ENCODE measurements at places on chromosomes 7 and 10.

DNA sequence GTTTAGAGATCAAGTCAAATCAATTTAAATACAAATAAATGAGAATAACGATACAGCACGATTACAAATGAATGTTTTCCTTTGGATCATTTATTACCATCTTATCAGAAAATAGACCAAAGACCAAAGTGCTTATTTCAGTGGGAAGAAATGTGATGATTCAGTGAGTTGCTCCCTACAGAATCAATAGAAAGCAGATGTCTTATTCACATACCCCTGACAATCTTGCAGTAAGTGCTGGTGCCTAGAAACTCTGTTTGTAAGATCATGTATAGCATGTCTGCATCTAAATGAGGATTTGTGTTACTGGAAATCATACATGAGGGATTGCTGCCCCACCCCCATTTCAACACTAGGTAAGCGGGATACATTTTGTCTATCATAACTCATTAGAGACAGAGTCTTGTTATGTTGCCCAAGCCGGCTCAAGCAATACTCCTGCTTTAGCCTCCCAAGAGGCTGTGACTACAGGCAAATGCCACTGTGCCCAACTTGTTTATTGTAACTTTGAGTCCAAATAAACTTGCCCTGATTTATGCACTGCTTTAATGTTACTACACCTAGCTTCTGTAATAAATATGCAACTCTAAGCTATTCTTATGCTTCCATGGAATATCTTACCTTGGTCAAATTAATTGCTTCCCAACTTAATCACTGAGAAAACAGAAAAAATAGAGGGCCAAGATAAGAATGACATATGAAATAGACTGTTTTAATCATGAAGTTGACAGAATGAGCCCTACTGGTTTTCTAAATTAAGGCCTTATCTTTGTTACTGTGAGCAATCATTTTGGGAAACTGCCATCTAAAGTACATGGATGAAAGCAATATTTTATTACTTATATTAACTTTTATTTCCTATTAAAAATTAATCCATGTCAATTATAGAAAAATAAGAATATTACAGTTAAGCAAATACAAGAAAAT is 82.5 kb downstream of the AHR start:
- DNase-seq = no peak

GRCh38 chr7:82179311-82179710 is 264.3 kb downstream of the CACNA2D1 start:
- no peak for DNase-seq

GRCh38 chr10:88316292-88316861 is 266.7 kb downstream of the RNLS start:
- DNase-seq = no peak

DNA sequence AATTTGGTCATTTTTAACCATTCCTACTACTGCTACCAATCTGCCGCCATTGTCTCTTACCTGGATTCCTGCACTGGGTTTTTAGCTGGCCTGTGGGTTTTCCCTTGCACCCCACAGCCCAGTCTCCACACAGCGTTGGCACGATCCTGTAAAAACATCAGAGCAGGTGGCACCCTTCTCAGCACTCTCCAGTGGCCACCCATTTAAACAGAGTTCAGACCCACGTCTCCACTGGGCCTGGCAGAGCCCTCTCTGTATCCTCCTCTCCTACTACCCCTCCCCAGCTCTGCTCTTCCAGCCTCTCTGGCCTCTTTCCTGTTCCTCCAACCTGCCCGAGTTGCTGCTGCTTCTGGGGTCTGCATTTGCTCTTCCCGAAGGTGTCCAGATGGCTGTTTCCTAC is 259.4 kb downstream of the SDK1 start:
- no peak for DNase-seq

GRCh38 chr7:139597028-139597427 is 73.5 kb downstream of the CLEC2L start:
- no peak for DNase-seq

- DNase-seq = no peak
These were observed 31.3 kb upstream of the NANOS1 start for GRCh38 chr10:118998183-118998582.
